ENCODE measurements at places on chromosomes 13 and 19. TPM values are rescaled to one million over a fixed set of nuclear protein-coding genes. Genes with fewer than 3 reads are reported as not detected.

Gene CBARP
- total RNA-seq: 1.3 TPM

GRCh38 chr13:113441661-113442060 lies 11.6 kb downstream of the ADPRHL1 start:
- no peaks in the 10 kb centered on the region for H3K27me3 ChIP-seq
- peaks cover 29% of the 10 kb centered on the region for H3K4me1 ChIP-seq

DNA sequence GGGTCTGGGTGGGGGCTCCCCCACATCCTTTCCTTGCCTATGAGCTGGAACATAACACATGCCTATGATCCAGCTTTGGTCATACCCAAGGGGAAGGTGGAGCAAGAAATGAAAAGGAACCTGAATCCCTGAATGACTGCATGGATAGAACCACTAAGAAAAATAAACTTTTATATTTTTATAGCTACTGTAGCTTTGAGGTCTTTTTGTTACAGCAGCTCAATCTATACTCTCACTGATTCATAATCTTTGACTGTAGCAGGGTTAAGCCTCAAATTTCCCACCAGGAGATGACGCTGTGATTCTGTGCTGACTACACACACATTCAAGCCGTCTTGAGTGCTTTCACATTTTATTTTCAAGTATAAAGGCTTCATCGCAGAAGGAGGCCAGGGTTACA lies 8.8 kb downstream of the PALM3 start:
- H3K4me1 ChIP-seq: peaks cover 6% of the 10 kb centered on the region
- H3K27me3 ChIP-seq: no peaks in the 10 kb centered on the region
- no peak overlapping the region for H3K4me3 ChIP-seq

- H3K27ac ChIP-seq: no peak overlapping the region
- H3K4me1 ChIP-seq: no peaks in the 10 kb centered on the region
- no peaks in the 10 kb centered on the region for H3K36me3 ChIP-seq
- H3K27me3 ChIP-seq: no peaks in the 10 kb centered on the region
These were observed 358.9 kb downstream of the DLEU7 start for GRCh38 chr13:50484472-50485113.

DNA sequence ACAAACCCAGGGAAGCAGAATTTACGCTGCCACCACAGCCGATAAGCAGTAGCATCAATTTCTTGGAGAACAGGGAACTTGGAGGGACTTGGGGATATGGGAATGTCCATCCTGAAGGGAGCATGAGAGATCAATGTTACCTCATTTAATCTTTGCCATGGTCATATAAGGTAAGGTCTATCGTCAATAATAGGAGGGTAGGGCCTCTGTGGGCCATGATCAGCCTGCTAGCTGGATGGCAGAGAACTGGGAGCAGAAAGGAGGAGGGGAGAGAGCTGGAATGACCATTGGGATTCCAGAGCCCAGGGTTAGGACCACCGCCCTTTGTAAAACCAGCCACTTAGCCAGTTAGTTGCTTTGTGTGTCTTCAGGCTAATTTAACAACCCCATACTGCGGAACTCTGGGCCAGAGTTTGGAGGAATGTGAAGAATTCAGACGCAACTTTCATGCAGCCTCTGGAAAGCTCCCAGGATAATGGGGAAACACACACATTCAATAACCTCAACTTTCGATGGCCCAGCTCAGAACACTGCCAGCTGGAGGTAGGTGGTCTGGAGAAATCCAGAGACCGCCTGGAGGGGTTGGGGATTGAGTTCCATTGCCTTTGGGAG lies 40.3 kb downstream of the ZNF557 start:
- no peak for DNase-seq
- no peaks in the 10 kb centered on the region for H3K36me3 ChIP-seq
- H3K27me3 ChIP-seq: no peaks in the 10 kb centered on the region
- no peak overlapping the region for H3K4me3 ChIP-seq
- no peak overlapping the region for H3K27ac ChIP-seq
- H3K4me1 ChIP-seq: no peaks in the 10 kb centered on the region

All from stomach (tissue), 19 donors.